Uterus (tissue), 4 donors: ENCODE measurements at places on chromosomes 12 and 14. TPM values are rescaled to one million over a fixed set of nuclear protein-coding genes. Genes with fewer than 3 reads are reported as not detected.

The RPGRIP1 gene
- not detected for total RNA-seq

DNA sequence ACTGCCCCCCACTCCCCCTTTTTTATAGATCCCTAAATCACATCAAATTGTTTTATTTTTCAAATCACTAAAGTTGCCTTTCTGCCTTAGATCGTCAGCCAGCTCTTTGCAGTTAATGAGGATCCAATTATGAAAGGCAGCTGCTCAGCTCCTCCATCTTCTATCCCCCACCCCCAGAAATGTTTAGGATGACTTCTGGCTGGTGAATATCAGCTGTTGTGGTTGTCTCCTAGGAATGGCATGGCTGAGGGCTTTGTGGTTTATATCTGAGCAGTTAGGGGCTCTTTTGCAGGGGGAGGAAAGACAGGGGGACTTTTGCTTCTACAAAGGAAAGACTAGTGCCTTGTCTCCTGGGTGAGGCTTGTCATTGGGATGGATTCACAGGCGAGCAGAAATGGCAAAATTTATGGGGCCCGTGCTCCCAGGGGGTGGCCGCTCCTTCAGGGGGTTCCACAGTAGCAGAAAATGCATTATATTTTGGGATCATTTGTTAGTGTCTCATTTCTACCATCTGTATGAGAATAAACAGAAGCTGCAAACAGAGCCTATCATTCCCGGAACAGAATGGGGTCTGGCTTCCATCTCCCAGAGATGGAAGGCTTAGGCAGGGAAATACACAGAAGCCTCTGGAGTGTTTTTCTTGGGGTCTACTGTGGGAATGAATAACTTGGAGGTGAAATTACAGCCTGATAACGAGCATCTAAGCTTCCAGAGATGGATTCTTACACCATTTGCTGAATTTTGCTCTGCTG is 6.5 kb downstream of the JDP2 start:
- H3K36me3 ChIP-seq, result no peaks in the 10 kb centered on the region
- H3K27me3 ChIP-seq, result no peaks in the 10 kb centered on the region
- DNase-seq, result no peak
- H3K4me3 ChIP-seq, result no peak overlapping the region
- H3K27ac ChIP-seq, result no peak overlapping the region

The SMOC1 gene
- not detected for total RNA-seq

DNA sequence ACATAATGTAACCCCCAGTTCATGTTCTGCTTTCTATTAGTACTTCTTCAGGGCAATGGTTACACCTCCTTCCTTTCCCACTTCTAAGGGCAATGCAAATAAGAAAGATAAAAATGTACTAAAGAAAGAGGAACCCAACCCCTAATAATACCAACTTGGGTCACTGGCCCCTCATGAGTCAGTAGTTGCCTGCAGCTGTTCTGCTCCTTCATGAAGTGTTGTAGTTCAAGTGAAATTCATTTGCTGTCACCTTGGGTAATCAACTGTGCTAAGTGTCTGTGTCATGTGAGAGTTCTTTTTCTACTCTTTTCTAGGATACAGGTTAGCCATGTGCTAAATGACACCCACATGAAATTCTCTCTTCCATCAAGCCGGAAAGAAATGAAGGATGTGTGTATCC is 91.8 kb downstream of the PLXNC1 start:
- no peak for DNase-seq
- no peaks in the 10 kb centered on the region for H3K36me3 ChIP-seq
- no peak overlapping the region for H3K27ac ChIP-seq
- no peak overlapping the region for H3K4me3 ChIP-seq
- H3K4me1 ChIP-seq, result no peaks in the 10 kb centered on the region

The HNRNPA1 gene
- 1,238 TPM for total RNA-seq

The NAP1L1 gene
- 427 TPM for total RNA-seq
